Activated naive CD8-positive, alpha-beta T cell treated with anti-CD3 and anti-CD28 coated beads for 36 hours (primary cell): ENCODE measurements at places on chromosomes 4 and X. TPM values are rescaled to one million over a fixed set of nuclear protein-coding genes. Genes with fewer than 3 reads are reported as not detected.

GRCh38 chrX:114500622-114501021 is 83.3 kb upstream of the HTR2C start:
- no peak overlapping the region for H3K4me3 ChIP-seq
- no peaks in the 10 kb centered on the region for H3K36me3 ChIP-seq
- H3K27me3 ChIP-seq = no peaks in the 10 kb centered on the region
- no peak for DNase-seq

DNA sequence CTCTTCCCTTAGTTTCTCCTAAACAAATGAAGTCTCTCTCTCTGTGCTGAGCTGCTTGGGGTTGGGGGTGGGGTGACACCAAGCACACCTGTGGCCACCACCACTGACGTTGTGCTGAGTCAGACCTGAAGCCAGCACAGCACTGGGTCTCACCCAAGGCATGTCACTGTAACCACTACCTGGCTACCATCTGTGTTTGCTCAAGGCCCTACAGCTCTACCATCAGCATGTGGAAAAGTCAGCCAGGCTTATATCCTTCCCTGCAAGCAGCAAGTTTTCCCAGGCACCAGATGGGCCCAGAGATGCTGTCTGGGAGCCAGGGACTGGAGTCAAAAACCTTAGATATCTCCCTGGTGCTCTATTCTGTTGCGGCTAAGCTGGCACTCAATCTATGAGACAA is 6.9 kb downstream of the CXCL10 start:
- no peak overlapping the region for H3K27ac ChIP-seq
- no peak overlapping the region for H3K4me3 ChIP-seq
- H3K27me3 ChIP-seq = peaks cover 3% of the 10 kb centered on the region
- H3K36me3 ChIP-seq = no peaks in the 10 kb centered on the region
- peaks cover 2% of the 10 kb centered on the region for H3K4me1 ChIP-seq

Gene ADH6
- total RNA-seq = not detected

GRCh38 chr4:117898496-117898895 is 135.8 kb upstream of the NDST3 start:
- H3K4me1 ChIP-seq = no peaks in the 10 kb centered on the region
- H3K27me3 ChIP-seq = no peaks in the 10 kb centered on the region
- DNase-seq = no peak
- no peak overlapping the region for H3K27ac ChIP-seq
- no peaks in the 10 kb centered on the region for H3K36me3 ChIP-seq

Gene GRIA3
- total RNA-seq = not detected

GRCh38 chr4:84547211-84547610 is 35.7 kb upstream of the CDS1 start:
- no peaks in the 10 kb centered on the region for H3K4me1 ChIP-seq
- H3K27me3 ChIP-seq = peaks cover 19% of the 10 kb centered on the region
- no peak for DNase-seq
- no peak overlapping the region for H3K27ac ChIP-seq
- no peaks in the 10 kb centered on the region for H3K36me3 ChIP-seq

- peaks cover 3% of the 10 kb centered on the region for H3K4me1 ChIP-seq
- no peaks in the 10 kb centered on the region for H3K36me3 ChIP-seq
- no peaks in the 10 kb centered on the region for H3K27me3 ChIP-seq
Measured at GRCh38 chrX:43961699-43962098, 11.5 kb downstream of the NDP start.

Gene PPARGC1A
- not detected for total RNA-seq
